ENCODE measurements at places on chromosomes 5 and 9.

GRCh38 chr5:113058706-113059226, 82.2 kb downstream of the DCP2 start:
- no peak for DNase-seq

DNA sequence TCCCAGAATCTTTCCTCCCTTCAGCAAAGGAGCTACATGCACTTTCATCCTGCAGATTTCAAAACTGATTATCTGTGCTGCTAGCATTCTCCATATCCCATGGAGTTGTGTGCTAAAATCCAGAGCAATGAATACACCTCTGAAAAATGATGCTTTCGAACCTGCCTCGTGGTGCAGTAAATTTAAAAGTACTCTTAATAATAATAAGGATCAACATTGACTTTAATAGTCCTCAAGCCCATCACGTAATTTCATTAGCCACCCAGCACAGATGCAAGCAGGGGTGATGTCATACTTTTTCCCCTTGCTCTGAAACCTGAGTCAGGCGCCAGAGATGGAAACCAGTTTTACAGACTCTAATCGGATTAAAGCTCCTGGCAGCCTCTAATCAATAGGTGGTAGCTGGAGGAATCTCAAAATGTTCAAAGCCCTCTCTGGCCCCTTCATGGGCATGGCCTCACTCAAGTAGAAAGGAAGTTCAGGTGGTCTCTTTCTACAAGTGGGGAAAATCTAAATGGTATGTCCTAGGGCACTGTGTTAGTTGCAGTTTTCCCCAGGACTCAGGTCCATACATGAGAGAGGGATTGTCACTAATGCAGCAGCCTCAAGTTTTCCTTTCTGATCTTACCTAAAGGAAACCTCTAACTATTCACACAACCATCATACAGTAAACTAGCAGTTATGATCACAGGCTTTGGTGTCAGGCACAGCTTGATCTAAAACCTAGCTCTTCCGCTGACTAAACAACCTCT, 221.6 kb upstream of the SLC30A5 start:
- DNase-seq, result no peak

DNA sequence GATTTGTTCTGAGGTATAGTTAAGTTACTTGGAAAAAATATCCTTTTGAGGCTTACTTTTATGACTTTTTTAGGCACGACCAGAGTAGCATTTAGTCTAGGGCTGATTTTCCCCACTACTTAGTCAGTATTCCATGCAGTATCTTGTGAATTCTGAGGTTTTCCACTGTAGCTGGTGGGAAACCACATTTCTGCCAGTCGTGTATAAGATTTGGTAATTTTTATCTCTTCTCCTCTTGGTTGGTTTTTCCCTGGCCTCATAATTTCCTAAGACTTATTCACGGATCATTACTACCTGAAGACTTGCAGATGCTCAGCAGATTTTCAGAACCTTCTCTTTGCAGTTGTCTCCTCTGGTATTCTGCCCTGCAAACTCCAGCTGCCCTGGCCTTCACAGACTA, 23.5 kb downstream of the MTREX start:
- no peak for DNase-seq

DNA sequence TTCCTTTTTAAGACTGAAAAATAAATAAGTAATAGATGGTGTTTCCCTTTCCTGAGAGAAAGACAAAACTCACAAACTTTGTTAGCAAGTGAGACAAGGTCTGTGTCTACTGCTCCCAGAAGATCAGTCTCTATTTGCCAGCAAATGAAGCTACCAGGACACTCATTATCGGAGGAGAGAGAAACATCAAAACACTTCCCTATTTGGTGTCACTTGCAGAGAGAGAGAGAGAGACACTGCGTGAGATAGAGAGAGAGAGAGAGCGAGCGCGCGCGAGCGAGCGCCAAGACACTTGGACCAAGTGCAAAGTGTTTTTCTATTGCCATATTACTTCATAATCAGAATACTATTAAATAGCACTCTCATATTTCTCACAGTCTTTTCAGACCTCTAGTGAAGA, 142.7 kb downstream of the KCNN2 start:
- no peak for DNase-seq

DNA sequence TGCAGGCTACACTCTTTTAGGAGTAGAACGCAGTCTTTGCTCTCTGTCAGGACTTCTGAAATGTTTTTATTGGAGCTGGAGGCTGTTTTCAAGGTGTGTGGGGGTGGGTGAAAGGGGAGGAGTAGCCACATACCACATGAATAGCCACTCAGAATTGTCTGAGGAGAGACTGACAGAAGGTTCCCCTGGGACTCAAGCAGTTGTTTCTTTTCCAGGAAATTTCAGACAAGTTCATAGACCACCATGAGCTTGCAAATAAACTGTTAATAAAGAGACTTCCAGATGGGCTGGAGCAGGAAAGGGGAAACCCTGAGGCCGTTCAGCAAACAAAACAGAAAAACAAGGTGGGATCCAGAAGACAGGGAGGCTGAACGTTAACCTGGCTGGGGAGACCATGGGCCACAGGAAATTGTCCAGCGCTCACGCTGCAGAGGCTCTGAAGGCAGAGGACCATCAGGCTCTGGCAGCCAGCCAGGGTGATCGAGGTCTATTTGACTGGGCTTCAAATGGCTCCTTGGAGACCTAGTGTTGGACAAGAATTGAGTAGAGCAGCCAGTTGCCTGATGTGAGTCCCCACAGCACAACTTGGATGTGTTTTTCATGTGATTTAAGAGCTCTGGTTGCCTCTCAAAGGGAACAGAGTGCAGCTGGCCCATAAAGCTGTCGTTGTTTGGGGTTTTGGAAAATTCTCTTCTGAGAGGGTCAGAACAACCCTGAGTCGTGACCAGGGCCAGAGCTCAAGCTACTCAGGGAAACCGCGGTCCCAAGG, 159.2 kb upstream of the RAI14 start:
- no peak for DNase-seq

DNA sequence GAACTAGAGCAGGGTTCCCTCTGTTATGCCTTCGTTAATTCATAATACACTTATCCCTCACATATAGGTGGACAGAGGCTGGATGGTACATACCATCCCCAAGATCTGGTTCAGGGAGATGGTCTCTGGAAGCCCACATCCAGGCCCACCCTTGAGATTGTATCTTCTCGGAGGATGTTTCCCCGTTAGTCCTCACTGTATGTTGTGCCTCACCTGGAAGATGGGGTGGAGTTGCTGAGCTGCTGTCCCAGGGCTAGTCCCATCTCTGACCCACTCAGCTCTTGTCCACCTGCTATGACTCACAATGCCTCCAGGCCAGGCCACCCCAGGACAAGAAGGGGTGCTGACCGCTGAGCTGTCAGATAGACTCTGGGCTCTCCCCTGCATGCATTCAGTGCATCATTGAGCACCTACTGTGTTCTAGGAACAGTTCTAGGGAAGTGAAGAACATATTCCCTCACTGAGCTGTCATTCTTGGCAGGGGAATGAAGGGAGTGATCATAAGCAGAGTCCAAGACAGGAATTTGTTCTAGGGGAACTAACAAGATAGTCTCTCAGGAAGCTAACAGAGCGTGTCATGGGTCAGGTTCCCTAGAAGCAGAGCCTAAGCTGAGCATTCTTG, at the start of gene CBY3:
Gene CBY3, minus strand, starts transcription at position 255 of the 622 bp plus-strand sequence. Its CDS starts 116 bp downstream, at position 139.
- no peak for DNase-seq

DNA sequence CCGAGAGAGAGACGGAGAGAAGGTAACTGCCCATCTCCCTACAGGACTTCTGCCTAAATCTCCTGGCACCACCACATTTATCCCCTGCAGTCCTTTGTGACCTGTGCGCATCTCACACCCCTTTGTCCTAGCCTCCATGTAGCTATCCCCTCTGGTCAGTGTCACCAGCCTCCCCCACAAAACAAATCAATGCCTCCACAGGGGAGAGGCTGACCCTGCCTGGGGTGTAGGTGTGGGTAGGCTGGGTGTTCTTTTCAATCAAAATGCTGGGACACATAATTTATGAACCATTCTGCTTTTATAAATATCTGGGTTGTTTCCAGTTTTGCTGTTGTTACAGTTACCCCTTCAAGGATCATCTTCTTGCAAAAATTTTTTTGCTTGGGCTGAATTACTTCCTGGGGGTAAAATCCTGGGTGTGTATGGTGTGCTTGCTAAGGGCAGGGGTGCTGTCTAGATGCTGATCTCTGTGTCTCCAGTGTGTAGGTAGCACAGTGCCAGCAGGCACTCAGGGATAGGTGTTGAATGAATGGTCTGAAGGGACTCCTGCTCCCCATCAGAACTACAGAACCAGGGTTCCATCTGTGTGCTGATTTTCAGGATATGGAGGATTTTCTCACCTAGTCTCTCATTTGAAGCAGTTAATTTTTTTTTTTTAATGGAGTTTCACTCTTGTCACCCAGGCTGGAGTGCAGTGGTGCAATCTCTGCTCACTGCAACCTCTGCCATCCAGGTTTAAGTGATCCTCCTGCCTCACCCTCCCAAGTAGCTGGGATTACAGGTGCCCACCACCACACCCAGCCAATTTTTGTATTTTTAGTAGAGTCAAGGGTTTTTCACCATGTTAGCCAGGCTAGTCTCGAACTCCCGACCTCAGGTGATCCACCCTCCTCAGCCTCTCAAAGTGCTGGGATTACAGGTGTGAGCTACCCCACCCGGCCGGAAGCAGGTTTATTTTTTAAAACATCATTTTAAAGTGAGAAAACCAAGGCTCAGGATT, at the start of gene GARIN3:
Gene GARIN3, minus strand, starts transcription at position 51 of the 1,000 bp plus-strand sequence. CDS start 96 bp downstream, outside the sequence.
- DNase-seq, result no peak

- DNase-seq, result no peak
Observed at GRCh38 chr5:135255461-135256178, 143.4 kb downstream of the MACROH2A1 start.

DNA sequence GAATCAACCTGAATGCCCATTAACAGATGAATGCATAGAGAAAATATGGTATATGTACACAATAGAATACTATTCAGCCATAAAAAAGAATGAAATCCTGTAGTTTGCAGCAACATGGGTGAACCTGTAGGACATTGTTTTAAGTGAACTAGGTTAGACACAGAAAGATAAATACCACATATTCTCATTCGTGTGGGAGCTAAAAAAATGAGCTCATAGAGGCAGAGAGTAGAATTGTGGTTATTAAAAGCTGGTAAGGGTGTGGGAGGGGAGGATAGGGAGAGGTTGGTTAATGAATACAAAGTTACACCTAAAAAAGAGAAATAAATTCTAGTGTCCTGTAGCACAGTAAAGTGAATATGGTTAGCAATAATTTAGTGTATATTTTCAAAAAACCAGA, 23.5 kb downstream of the PTTG1 start:
- DNase-seq, result no peak

DNA sequence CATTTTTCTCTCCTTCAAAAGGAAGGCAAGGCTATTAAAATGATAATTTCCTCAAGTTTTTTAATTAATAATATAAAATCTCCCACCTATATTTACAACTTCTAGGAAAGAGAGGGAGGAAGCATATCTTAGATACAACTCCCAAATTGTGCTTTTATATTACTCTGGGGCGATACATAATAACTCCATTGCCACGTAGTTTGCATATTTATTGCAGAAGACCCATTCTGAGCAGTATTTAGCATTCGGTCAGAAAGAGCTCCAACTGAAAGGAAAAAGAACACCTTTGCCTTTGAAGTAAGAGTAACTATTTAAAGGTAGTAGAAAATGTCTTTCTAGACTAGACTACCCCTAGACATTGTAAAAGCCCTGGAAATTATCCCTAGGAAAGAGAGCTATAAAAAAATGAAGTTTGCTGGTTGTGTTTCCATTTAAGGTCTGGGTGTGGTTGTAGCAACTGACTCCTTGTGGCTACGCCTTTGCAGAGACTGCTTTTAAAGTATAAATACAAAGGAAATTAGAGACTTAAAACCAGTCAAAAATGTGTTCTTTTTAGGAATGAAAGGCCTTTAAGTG, 566.1 kb downstream of the ZNF608 start:
- DNase-seq, result no peak

DNA sequence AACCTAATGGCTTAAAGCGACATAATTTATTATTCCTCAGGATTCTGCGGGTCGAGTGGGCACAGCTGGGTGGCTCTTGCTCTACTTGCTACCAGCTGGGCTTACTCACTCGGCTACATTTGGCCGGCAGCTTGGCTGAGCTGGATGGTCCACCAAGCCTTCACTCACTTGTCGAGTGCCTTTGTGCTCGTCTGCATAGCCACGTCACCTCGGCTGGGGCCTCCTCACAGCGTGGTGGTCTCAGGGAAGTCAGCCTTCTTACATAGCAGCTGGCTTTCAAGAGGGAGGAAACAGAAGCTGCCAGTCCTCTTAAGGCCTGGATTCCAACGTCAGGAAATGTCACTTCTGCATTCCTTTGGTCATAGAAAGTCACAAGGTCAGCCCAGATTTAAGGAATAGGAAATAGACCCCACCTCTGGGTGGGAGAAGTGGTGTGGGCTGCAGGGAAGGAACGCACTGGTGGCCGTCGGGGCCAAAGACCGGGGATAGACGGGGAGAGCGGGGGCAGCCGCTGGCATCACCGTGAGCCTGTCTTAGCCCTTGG, 75.1 kb upstream of the RUFY1 start:
- DNase-seq, result no peak

DNA sequence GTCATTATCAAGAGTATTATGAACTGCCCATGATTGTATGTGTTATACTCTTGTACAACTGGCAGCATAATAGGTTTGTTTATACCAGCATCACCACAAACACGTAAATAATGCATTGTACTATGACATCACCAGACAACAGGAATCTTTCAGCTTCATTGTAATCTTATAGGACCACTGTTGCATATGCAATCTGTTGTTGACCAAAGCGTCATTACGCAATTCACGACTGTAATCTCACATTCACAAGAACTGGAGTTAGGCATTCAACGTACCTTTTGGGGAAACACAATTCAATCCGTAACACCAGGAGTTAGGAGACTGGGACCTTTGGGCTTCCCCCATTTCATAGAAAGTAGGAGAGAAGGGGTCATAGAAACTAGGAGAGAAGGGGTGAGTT, 20.4 kb upstream of the ARSI start:
- DNase-seq, result no peak

DNA sequence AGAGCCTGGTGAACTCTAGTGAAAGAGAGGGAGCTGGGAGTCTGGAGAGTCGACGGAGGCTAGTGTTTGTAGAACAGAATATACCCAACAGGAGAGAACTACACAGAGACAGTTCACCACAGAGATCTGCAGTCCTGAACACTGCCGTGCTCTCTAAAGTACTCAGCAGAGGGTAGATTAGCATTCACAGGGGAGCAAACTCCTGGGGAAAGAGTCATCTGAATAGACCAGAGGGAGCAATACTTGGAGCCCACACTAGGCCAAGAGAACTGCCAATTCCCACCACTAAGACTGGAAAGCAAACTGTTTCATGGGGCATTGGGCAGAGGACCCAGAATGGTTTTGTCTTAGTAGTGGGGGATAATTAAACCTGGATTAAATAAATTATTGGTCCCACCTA, 235.6 kb downstream of the EDIL3 start:
- DNase-seq, result no peak

DNA sequence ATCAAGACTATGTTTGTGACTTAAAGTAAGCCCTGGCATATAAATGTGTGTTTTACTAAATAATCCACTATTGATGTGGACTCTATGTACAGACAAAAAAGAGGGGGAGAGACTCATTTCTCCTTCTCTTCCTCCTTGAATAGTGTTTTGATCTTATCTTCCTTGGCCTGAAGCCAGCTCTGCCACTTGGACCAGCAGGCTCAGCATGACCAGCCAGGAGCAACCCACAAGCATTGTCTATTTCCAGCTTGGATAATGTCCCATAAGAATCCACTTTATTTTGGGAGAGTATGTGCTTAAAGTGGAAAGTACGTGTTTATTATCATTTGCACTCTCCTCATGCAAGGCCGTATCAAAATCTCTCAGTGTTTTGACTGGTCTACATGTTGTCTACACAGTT, 23.8 kb upstream of the SLC46A2 start:
- DNase-seq, result no peak

All from GM12865 (cell line).